ENCODE measurements at places on chromosomes 5 and 9.

DNA sequence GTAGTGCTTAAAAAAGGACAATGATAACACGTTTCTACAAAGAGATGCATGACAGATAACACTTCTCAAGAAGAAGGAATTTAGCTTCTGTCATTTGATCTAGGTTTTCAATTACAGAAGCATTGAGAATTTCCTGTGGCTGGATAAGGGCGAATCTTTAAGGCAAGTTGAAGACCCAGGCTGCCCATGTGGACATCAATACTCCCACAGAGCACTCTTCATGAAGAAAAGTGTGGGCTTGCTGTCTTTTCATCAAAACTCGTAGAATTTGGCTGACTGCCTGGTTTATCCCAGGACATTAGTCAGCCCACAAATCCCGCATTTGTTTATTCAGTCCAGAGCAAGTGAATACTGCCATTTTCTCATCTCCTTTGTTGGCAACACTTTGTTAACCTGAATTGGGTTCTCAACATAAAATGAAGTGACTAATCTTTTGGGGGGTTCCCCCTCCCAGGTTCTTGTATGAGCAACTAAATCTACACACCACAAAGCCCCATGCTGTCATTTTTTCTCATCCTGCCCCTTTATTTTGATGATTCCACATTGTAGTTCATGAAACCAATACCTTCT is 43.4 kb upstream of the CDKN2B start:
- DNase-seq: no peak

DNA sequence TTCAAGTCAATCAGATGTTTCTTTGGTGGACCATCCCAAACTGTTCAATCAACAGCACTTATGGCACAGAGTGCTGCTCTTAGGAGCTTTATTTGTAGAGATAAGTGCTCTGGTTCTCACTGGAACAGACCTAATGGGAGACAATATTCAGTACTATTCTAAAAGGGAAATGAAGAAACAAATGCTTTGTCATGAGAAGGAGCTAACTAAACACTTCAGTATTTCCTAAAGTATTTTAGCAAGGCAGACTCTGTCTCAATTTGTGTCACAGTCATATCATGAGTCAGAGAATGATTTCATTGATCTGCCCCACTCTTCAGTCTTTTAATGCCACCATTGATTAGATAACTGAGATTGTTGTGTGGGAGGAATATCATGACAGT is 175.3 kb downstream of the SLF1 start:
- no peak for DNase-seq

GRCh38 chr5:87120518-87121303 is 147.0 kb upstream of the RASA1 start:
- DNase-seq: no peak

GRCh38 chr9:136455043-136456002 is 15.7 kb upstream of the INPP5E start:
- no peak for DNase-seq

GRCh38 chr5:79183617-79184016 is 52.3 kb upstream of the JMY start:
- no peak for DNase-seq

- no peak for DNase-seq
Measured at GRCh38 chr9:93059715-93060578, 1.4 kb downstream of the SUSD3 start.

GRCh38 chr5:59503220-59503619 is 390.3 kb downstream of the PDE4D start:
- DNase-seq: no peak

GRCh38 chr5:36052538-36052937 is 14.1 kb downstream of the UGT3A2 start:
- DNase-seq: no peak

GRCh38 chr5:143516249-143516648 is 112.8 kb upstream of the NR3C1 start:
- DNase-seq: no peak

GRCh38 chr5:88677943-88678769 is 204.8 kb downstream of the MEF2C start:
- DNase-seq: no peak

DNA sequence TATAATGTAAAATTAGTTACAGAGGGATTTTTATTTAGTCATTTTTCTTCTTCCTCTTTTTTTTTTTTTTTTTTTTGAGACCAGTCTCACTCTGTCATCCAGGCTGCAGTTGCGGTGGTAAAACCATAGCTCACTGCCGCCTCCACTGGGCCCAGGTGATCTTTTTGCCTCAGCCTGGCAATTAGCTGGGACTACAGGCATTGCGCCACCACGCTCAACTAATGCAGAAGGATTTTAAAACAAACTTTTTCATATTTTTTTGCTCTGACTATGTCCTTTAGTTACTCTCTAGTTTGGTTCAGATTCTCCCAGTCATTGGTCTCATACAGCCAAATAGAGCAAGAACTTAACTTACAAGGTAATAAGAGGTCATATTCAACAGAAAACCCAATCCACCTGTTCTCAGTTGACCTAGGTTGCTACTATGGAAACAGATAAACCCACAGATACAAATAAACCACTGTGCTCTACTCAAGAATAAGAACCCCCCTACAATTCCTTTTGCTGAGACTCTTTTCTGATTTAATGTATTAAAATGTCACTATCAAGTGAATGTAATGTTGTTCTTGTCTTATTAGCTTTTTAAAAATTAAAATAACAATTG is 50.1 kb upstream of the TTC39B start:
- no peak for DNase-seq

DNA sequence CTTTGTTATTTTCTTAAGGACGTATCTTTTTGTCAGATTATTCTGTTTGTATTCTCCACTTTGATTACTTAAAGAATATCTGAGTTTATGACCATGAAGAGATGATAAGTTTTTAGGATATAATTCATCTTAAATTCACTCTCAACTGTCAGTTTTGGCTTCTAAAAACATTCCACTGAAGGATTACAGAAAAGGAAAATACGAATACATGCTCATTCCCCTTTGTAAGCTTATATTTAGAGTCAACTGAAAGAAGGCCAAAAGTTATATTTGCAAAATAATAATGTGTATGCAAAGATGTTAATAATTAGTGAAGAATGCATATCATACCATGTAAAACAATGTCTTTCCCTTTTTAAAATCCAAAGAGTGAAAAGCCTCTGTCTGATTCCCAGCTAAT is 52.5 kb downstream of the ZNF474 start:
- no peak for DNase-seq

DNA sequence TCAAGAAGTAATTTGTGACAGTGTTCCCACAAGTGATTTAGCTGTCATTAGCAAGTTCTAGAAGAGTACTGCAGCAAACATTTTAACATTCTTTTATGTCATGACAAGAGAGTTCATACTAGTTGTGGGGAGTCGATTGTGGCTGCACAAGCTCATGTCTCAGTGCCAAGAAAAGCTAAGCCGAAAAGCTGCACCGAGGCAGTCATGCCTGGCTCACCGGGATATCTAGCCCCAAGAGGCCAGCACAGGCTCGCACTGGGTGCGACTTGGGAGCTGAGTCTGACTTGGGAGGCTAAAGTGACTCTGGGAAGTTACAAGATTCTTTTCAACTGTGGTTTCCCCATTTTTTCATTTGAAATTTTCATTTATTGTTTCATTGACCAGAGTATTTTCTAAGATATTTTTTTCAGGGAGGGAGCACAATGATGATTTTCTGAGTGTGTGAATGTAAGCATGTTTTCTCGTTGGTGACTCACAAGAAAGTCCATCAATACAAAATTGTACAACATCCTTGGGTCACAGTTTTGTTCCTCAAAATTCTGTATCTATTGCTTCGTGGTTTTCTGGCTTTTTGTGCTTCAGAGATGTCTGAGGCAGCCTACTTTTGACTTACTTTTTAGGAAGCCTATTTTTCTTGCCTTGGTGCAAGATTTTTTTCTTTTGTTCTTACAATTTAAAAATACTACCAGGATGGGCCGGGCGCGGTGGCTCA is 18.7 kb downstream of the CAST start:
- no peak for DNase-seq

- DNase-seq: no peak
Measured at GRCh38 chr5:39214912-39215709, 4.3 kb downstream of the FYB1 start.

DNA sequence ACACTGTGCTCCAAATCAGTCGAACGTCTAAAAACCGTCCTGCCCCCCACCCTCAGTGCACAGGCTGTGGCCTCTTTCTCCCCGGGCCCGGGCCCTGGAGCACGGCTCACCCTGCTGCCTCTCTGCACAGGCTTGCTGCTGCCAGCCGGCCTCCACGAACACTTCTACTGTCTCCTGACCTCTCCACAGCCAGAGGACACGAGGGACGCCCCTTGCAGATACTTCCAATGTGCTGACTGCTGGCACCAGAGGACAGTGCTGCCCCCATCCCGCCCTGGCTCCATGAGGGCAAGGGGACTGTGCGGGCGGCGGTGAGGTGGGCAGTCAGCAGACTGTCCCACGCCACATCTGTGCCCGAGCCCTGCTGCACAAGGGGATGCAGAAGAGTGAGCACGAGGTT is 174.8 kb downstream of the COL23A1 start:
- DNase-seq: no peak

- no peak for DNase-seq
Measured at GRCh38 chr5:56712895-56713591, 102.3 kb upstream of the MAP3K1 start.
